NAMALWA (cell line): ENCODE measurements at places on chromosomes 1 and 21.
A peak's percentile ranks its signal among the peaks of the same experiment; 100 is the strongest.

- no peak for DNase-seq
These were observed 835.0 kb upstream of the NCAM2 start for GRCh38 chr21:20163167-20163566.

DNA sequence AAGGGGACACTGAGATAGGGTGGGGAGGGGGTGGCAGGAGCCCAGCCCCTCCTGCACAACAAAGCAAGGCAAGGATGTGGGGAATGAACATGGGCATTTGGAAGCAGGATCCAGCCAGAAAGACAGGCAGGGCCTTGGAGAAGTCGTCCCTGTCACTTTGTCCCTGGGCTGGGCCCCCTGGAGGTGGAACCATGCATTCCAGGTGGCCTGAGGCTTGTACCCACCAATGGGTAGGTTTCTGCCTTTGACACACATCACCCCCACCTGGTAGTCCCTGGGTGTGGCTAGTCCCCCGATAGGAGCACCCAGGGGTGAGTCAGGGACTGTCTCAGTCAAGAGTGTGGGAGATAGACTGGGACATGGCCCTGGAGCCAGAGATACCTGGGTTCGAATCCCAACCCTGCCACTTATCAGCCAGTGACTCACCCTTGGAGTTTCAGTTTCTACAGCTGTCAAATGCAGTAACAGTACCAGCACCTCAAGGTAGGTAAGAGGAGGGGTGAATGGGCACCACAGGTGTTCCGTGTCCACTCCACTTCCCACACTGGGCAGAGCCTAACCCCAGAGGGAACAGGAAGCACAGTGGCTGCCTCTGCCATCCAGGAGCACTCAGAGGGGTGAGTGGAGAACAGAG lies 10.0 kb downstream of the PLA2G2D start:
- no peak for DNase-seq

GRCh38 chr1:227913396-227913763 lies 34.4 kb downstream of the WNT9A start:
- DNase-seq, result no peak

GRCh38 chr1:51000160-51000559 lies 30.1 kb downstream of the CDKN2C start:
- peak; percentile 93 for DNase-seq

GRCh38 chr1:243474136-243474881 lies 218.5 kb downstream of the SDCCAG8 start:
- no peak for DNase-seq

DNA sequence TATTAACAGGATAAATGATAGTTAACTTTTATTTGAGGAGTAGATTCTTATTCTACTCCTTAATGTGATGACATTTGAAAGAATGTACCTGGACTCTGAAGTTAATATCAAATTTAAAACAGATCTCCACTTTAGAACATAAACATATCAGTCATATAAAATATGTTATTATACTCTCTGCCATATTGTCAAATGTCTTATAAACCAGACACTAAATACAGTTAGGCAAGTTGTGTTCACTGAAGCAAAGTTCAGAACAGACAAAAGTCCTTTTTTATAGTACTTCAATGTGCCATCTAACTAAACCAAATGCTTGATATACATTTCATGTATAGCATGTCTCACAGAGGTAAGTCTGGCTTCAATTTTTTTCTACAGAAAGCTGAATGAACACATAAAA lies 285.2 kb downstream of the AKT3 start:
- DNase-seq, result no peak

GRCh38 chr1:90716243-90716551 lies 905 bp downstream of the BARHL2 start:
- DNase-seq, result no peak

- DNase-seq, result no peak
These were observed 16.0 kb downstream of the TYW3 start for GRCh38 chr1:74748960-74749359.

DNA sequence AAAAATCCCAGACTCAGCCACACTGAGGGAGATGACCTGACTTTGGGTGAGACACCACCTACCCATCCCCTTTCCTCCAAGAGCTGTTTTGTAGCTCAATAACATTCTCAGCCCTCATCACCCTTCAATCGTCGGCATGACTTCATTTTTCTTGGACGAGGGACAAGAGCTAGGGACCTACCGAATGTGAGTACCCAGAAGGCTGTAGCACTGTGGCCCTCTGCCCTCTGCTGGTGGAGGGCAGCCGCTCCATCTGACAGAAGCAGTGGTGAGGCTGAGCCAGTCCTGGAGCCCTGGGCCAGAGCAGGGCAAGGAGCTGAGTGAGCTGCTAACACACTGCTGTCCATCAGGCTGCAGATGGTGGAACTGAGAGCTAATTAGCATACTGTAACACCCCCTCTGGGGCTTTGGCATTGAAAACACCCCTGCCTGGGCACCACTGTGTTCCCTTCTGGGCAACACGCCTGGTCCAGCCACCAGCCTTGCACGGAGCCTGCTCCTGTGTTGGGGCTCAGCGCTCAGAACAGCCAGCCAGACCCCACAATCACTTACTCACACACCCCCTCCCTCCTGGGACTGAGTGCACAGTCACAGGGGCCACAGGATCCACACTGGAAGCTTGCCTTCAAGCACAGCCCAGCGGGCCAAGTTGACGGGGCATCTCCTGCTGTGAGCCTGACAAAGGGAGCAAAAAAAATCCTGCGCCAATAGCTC lies 18.3 kb upstream of the ALPL start:
- peak; percentile 60 for DNase-seq

GRCh38 chr1:218817071-218817470 lies 356.6 kb upstream of the LYPLAL1 start:
- DNase-seq, result no peak

GRCh38 chr1:213987422-213987926 lies 299 bp upstream of the PROX1 start:
- no peak for DNase-seq

- no peak for DNase-seq
These were observed 72.4 kb downstream of the JAK1 start for GRCh38 chr1:64893921-64894320.

GRCh38 chr1:30664103-30664755 lies 59.2 kb downstream of the MATN1 start:
- no peak for DNase-seq
